ENCODE measurements at places on chromosomes 16 and 17.

- DNase-seq: no peak
- peaks cover 14% of the 10 kb centered on the region for H3K4me1 ChIP-seq
- peaks cover 11% of the 10 kb centered on the region for H3K36me3 ChIP-seq
- no peaks in the 10 kb centered on the region for H3K27me3 ChIP-seq
- H3K4me3 ChIP-seq: peak overlapping the region; percentile 97
Measured at GRCh38 chr17:47830396-47831002, 842 bp downstream of the MRPL10 start.

- DNase-seq: no peak
- peaks cover 13% of the 10 kb centered on the region for H3K36me3 ChIP-seq
- no peak overlapping the region for H3K4me3 ChIP-seq
- H3K27ac ChIP-seq: no peak overlapping the region
- peaks cover 7% of the 10 kb centered on the region for H3K4me1 ChIP-seq
Measured at GRCh38 chr17:73508931-73509605, 135.2 kb downstream of the SDK2 start.

- H3K27ac ChIP-seq: no peak overlapping the region
- peaks cover 3% of the 10 kb centered on the region for H3K36me3 ChIP-seq
- peak overlapping the region; percentile 43 for H3K4me3 ChIP-seq
Measured at GRCh38 chr17:57537524-57538410, 207.3 kb downstream of the CCDC182 start.

DNA sequence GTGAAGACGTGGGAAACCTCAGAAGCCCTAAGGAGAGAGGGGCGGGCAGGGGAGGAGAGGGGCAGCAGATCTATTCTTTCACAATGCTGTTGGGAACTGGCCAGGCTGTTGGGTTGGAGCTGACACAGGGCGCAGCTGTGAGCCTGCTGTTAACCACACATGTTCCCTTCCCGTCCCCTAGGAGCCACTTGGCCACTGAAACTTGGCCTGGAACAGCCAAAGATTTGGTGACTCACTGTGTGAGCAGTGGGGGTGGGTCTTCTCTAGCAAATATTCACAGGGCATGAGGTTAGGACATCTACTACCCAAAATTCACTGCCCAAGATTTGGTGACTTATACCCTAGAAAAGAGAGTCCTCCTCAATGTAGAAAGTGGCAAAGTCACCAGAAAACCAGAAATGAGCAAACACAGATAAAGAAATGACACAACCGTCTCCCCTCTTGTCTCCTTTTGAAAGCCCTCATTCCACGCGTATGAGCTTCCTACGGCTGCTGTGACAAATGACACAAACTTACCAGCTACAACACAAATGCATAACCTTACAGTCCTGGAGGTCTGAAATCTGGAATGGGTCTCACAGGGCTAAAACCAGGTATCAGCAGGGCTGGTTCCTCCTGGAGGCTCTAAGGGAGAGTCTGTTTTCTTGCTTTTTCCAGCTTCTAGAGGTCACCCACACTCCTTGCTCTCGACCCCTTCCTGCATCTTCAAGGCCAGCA lies 6.3 kb downstream of the TBC1D16 start:
- H3K27ac ChIP-seq: no peak overlapping the region
- H3K4me1 ChIP-seq: peaks cover 2% of the 10 kb centered on the region
- DNase-seq: no peak

DNA sequence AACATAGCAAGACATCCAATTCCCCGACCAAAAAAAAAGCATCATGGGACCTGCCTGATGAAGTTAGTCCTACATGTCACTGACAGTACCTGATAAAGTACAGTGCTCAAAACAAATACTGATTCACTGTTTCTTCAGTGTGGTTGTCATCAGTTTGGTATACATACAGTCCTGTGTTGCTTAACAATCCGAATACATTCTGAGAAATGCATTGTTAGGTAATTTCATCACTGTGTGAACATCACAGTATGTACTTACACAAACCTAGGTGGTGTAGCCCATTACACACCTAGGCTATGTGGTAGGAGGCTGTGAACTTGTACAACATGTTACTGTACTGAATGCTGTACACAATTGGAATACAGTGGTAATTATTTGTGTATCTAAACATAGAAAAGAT lies 19.0 kb upstream of the FA2H start:
- H3K4me3 ChIP-seq: no peak overlapping the region
- no peaks in the 10 kb centered on the region for H3K4me1 ChIP-seq
- DNase-seq: no peak
- no peaks in the 10 kb centered on the region for H3K36me3 ChIP-seq
- H3K27me3 ChIP-seq: peaks cover 20% of the 10 kb centered on the region

DNA sequence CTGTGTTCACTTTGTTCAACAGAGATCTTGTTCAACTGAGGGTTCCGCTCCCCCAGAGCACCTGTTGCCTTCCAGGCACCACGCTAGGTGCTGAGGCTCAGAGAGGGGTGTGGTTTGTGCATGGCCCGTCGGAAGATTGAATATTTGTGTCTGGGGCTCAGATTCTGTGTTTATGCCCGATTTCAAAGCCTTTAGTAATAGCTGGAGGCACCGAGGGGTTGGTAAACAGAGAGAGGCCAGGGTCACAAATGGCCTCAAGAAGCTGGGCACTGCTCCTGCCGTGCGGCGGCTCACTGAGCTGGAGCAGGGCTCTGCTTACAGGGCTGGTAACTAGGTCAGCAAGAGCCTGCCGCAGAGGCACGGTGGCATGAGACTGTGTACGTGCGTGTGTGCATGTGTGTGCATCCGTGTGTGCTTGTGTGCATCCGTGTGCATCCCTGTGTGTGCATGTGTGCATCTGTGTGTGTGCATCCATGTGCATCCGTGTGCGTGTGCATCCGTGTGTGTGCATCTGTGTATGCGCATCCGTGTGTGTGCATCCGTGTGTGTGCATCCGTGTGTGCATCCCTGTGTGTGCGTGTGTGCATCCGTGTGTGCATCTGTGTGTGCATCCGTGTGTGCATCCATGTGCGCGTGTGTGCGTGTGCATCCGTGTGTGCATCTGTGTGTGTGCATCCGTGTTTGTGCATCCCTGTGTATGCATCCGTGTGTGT lies 5.4 kb downstream of the ITGAE start:
- no peaks in the 10 kb centered on the region for H3K27me3 ChIP-seq
- peak overlapping the region; percentile 47 for H3K4me3 ChIP-seq
- H3K27ac ChIP-seq: peak overlapping the region; percentile 81

GRCh38 chr16:56630134-56630533 lies 2.3 kb upstream of the MT1M start:
- H3K27ac ChIP-seq: no peak overlapping the region
- no peaks in the 10 kb centered on the region for H3K36me3 ChIP-seq
- H3K4me1 ChIP-seq: peaks cover 30% of the 10 kb centered on the region
- no peak overlapping the region for H3K4me3 ChIP-seq

DNA sequence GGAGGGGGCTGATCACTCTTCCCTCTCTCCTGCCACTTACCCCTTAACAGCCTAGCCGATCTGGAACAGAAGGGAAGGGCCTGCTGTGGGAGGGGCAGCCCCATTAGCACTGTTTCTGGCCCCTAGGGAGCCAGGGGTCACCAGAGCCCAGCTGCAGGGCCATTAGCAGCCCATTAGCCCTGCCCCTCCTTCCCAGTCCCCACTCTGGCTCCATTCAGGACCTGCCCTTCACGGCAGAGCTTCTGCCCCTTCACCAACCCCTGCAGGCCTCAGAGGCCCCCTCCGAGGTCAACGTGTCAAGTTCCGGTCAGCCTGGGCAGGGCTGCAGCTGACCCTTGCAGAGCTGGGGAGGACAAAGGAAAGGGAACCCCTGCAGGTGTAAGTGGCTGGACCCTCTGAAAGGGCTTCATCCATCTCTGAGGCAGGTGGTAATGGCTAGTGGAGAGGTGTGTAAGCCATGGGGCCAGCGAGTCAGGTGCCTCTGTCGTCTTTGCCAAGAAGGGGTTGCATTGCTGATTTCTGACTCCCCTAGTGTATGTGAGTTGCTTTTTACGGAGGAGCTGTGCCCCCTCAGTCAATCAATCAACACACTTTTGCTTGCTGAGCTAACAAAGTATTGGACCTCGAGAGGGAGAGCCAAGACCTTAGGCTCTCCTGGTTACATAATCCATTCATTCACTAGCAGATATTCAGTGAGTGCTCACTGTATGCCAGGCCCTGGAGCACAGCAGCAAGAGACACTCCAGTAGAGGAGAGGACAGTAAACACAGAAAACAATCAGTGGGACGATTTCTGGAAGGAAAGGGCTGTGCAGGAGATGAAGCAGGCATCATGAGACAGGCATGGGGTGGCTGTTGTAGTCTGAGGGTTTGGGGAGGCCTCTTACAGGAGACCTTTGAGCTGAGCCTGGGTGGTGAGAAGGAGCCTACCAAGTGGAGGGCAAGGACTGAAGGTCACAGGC lies 18.2 kb upstream of the KCNJ12 start:
- H3K27ac ChIP-seq: no peak overlapping the region
- H3K27me3 ChIP-seq: peaks cover 17% of the 10 kb centered on the region
- peaks cover 2% of the 10 kb centered on the region for H3K36me3 ChIP-seq
- H3K4me3 ChIP-seq: no peak overlapping the region
- H3K4me1 ChIP-seq: peaks cover 4% of the 10 kb centered on the region

GRCh38 chr17:73338050-73338521 lies 26.3 kb upstream of the CDC42EP4 start:
- H3K4me1 ChIP-seq: no peaks in the 10 kb centered on the region
- no peak overlapping the region for H3K4me3 ChIP-seq
- no peak for DNase-seq
- H3K27me3 ChIP-seq: no peaks in the 10 kb centered on the region
- peaks cover 3% of the 10 kb centered on the region for H3K36me3 ChIP-seq
- H3K27ac ChIP-seq: no peak overlapping the region

Data from memory B cell (primary cell).